ENCODE measurements at places on chromosomes 12 and 14. TPM values are rescaled to one million over a fixed set of nuclear protein-coding genes. Genes with fewer than 3 reads are reported as not detected.

GRCh38 chr14:21735639-21736307 is 62.2 kb upstream of the OR4E1 start:
- no peak for DNase-seq

GRCh38 chr14:28436821-28437220 is 329.8 kb upstream of the FOXG1 start:
- DNase-seq: no peak

- DNase-seq: no peak
These were observed 22.7 kb downstream of the PAWR start for GRCh38 chr12:79668113-79668512.

DNA sequence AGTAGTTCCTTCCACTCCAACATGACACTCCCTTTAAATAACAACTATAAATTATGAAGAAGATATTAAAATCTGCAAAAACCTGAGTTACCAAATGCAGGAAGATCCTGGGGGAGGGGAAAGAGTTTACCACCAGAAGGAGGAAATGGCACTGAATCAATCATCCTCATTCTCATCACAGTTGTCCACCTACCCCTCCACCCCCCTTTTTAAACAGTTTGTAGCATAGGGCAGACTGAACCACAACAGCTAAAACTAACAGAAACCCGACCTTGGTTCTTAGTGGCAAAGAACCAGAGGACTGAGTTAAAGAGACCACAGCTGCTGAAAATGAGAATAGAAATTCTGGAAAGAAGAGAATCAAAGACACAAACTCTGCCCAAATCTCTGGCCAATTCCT is 189.5 kb downstream of the MED13L start:
- DNase-seq: no peak

The TRAFD1 gene
- total RNA-seq: 49.4 TPM

The GLIPR1L2 gene
- total RNA-seq: 0.20 TPM

DNA sequence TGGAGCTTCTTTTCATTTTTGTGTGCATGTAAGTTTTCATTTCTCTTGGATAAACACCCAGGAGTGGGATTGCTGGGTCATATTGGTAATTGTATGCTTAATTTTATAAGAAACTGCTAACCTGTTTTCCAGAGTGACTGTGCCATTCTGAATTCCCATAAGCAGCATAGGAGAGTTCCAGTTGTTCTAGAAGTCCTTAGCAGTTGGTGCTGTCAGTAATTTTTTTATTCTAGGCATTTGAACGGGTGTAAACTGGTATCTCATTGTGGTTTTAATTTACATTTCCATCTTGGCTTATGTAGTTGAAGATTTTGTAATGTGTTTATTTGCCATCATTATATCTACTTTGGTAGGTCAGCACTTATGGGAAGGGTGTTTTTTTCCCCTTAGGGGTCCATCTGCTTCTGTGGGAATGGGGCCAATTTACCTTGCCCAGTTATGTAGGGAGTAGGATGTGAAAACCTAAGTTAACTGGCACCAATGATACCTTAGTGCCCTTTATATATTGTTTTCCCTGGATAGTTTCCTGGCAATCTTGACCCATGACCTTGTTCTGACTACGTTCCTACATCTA is 202.9 kb downstream of the AKAP6 start:
- DNase-seq: no peak

- no peak for DNase-seq
These were observed 13.0 kb downstream of the CLEC2B start for GRCh38 chr12:9856151-9856550.

DNA sequence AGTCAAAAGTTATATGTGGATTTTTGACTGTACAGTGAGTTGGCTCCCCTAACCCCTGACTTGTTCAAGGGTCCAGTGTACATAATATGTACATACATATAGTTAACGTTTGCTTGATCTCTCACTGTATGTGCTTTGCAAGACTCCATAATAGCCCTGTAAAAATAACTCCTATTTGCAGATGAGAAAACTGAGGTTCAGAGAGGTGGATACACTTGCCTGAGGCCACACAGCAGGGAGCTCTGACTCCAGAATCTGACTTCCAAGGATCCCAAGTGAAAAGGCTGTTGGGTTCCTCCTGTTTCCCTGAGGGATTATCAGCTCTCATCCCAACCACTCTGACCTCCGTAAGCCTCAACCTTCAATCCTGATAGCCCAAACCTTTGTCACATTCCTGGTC is 41.7 kb downstream of the CMKLR1 start:
- no peak for DNase-seq

- no peak for DNase-seq
These were observed 77.0 kb upstream of the FOXN3 start for GRCh38 chr14:89493877-89494634.

Measured in activated T-cell treated with anti-CD3 and anti-CD28 coated beads, Interleukin-2, amount 50 U/mL, for 4 hours (primary cell).